Activated T-helper 2 cell treated with anti-CD3 and anti-CD28 coated beads, Interferon-gamma antibody, Interleukin-2, Interleukin-4, amounts not matched to agents 10 μg/mL and 5 μg/mL and 100 μg/mL, durations not matched to agents 14 hours and 24 hours and 36 hours (primary cell): ENCODE measurements at places on chromosomes 6 and 20. TPM values are rescaled to one million over a fixed set of nuclear protein-coding genes. Genes with fewer than 3 reads are reported as not detected.

DNA sequence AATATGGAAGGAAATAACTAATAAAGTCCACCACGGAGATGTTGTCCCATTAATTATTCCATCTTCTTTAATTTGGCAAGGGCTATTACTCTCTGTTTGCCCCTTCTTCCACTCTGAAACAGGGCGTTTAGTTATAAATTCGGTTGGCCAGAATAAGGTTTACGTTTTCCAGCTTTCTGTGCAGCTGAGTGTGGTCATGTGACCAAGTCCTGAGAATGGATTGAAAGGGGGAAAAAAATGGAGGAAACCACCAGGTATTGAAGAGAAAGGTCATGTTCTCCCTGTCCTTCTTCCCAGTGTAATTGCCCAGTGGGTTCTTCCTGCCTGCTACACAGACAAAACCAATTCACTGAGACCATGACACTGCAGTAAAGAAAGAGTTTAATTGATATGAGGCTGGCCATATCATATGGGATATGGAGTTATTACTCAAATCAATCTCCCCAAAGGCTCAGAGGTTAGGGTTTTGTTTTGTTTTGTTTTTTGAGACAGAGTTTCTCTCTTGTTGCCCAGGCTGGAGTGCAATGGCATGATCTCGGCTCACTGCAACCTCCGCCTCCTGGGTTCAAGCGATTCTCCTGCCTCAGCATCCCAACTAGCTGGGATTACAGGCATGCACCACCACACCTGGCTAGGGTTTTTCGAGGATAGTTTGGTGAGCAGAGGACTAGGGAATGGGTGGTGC lies 14.3 kb upstream of the TBC1D22B start:
- H3K27ac ChIP-seq: no peak overlapping the region
- DNase-seq: no peak
- H3K4me3 ChIP-seq: no peak overlapping the region
- peaks cover 13% of the 10 kb centered on the region for H3K36me3 ChIP-seq
- H3K27me3 ChIP-seq: peaks cover under 1% of the 10 kb centered on the region

Gene CABLES2
- 12.5 and 12.6 TPM in 2 replicates for total RNA-seq

- no peaks in the 10 kb centered on the region for H3K27me3 ChIP-seq
- DNase-seq: no peak
- H3K4me1 ChIP-seq: no peaks in the 10 kb centered on the region
- H3K36me3 ChIP-seq: no peaks in the 10 kb centered on the region
- H3K27ac ChIP-seq: no peak overlapping the region
- H3K4me3 ChIP-seq: no peak overlapping the region
Observed at GRCh38 chr20:14415467-14415866, 78.1 kb upstream of the FLRT3 start.

DNA sequence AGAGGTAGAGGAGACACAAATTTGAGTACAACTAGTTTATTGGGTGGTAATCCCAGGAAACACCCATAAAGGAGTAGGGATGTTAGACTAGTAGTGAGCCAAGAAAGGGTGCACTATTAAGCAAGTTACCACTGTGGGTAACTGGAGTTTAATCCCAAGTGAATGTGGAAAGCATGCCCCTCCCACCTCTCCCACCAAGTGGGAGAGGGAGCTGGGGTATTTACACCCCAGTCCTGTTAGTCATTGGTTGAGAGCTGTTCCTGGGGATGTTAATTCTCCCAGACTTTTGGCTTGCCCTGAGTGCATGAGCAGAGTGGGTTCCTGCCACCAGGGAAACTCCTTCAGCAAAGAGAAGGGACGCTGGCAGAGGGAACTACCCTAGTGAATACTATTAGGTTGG lies 49.2 kb upstream of the ZFP64 start:
- H3K36me3 ChIP-seq: no peaks in the 10 kb centered on the region
- H3K4me1 ChIP-seq: peaks cover 2% of the 10 kb centered on the region
- no peak overlapping the region for H3K27ac ChIP-seq
- no peak overlapping the region for H3K4me3 ChIP-seq
- DNase-seq: no peak
- no peaks in the 10 kb centered on the region for H3K27me3 ChIP-seq

Gene GJA10
- 0.11 and 0.32 TPM in 2 replicates for total RNA-seq

DNA sequence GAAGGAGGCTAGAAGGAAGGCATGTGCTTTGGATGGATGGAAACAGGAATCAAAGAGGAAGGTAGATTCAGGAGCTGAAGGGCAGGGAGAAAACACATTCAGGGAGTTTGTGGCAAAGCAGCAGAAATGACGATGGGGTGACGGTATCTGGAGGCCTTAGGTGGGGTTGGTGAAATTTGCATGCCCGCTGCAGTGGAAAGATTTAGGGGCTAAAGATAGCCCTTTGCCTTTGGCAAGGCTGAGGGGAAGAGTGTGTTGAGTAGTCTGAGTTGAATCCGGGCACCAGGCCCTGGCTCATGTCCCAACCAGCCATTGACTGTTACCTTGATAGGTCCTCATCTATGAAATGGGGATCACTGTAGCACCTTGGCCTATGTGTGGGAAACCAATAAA lies 1.3 kb downstream of the GZF1 start:
- peak overlapping the region; percentile 95 for H3K4me3 ChIP-seq
- H3K4me1 ChIP-seq: peaks cover 53% of the 10 kb centered on the region
- no peak for DNase-seq
- H3K27ac ChIP-seq: no peak overlapping the region

- H3K27me3 ChIP-seq: no peaks in the 10 kb centered on the region
- no peak overlapping the region for H3K4me3 ChIP-seq
- no peaks in the 10 kb centered on the region for H3K36me3 ChIP-seq
- H3K4me1 ChIP-seq: no peaks in the 10 kb centered on the region
- DNase-seq: no peak
Observed at GRCh38 chr6:9948678-9949077, 466.2 kb downstream of the TFAP2A start.

Gene CRYBG1
- total RNA-seq: 27.5 and 27.6 TPM in 2 replicates

Gene CASS4
- 4.6 and 4.7 TPM in 2 replicates for total RNA-seq

Gene THBS2
- total RNA-seq: not detected in 2 replicates

Gene CLIC5
- 3.0 and 3.8 TPM in 2 replicates for total RNA-seq

Gene TRDN
- not detected in 2 replicates for total RNA-seq

- peaks cover 11% of the 10 kb centered on the region for H3K27me3 ChIP-seq
- no peak overlapping the region for H3K4me3 ChIP-seq
- no peaks in the 10 kb centered on the region for H3K36me3 ChIP-seq
- peaks cover 2% of the 10 kb centered on the region for H3K4me1 ChIP-seq
- no peak overlapping the region for H3K27ac ChIP-seq
Observed at GRCh38 chr6:56863366-56863765, 91.5 kb upstream of the BEND6 start.

DNA sequence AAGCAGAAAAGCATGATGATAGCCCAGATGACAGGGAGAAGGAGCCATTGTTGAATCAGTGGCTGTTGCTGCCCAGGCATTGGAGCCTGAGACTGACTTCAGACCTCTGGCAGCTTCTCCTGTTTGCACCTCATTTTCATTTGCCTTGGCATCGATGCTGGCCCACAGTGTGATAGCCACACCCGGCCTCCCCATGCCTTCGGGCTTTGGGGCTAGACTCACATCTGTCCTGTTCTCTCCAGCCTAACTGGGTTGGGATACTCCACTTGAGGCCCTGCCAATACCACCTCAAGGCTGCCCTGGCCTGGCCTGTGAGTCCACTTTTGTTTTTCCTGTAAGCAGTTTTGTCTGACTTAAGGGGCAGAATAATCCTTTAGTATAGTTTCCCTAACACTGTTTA lies 140.4 kb downstream of the UST start:
- H3K4me1 ChIP-seq: peaks cover 2% of the 10 kb centered on the region
- peaks cover 11% of the 10 kb centered on the region for H3K27me3 ChIP-seq
- no peaks in the 10 kb centered on the region for H3K36me3 ChIP-seq
- DNase-seq: no peak
- no peak overlapping the region for H3K4me3 ChIP-seq

Gene CCDC170
- not detected in 2 replicates for total RNA-seq

GRCh38 chr20:38196592-38196991 lies 31.5 kb upstream of the TGM2 start:
- no peaks in the 10 kb centered on the region for H3K27me3 ChIP-seq
- no peak overlapping the region for H3K27ac ChIP-seq
- no peak overlapping the region for H3K4me3 ChIP-seq
- no peak for DNase-seq

- H3K36me3 ChIP-seq: no peaks in the 10 kb centered on the region
- no peak overlapping the region for H3K4me3 ChIP-seq
- H3K27ac ChIP-seq: no peak overlapping the region
- peaks cover 3% of the 10 kb centered on the region for H3K27me3 ChIP-seq
Observed at GRCh38 chr20:7760247-7761031, 179.8 kb downstream of the HAO1 start.

Gene AK9
- 3.1 and 3.8 TPM in 2 replicates for total RNA-seq

Gene PAK5
- not detected in 2 replicates for total RNA-seq

DNA sequence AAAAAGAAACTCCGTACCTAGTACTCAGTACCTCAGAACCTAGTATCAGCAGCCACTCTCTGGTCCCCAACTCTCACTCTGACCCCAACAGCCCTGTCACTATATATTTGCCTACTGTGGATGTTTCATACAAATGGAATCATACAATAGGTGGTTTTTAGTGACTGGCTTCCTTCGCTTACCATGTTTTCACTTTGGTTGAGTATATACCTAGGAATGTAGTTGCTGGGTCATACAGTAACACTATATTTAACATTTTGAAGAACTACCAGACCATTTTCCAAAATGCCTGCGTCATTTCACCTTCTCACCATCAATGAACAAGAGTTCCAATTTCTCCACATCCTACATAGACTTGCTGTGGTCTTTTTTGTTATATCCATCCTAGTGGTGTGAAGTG lies 283.2 kb downstream of the GMDS start:
- H3K27me3 ChIP-seq: no peaks in the 10 kb centered on the region
- no peak for DNase-seq
- peaks cover 3% of the 10 kb centered on the region for H3K36me3 ChIP-seq
- no peak overlapping the region for H3K27ac ChIP-seq
- H3K4me1 ChIP-seq: peaks cover 6% of the 10 kb centered on the region
- no peak overlapping the region for H3K4me3 ChIP-seq

- H3K36me3 ChIP-seq: no peaks in the 10 kb centered on the region
- H3K27me3 ChIP-seq: no peaks in the 10 kb centered on the region
- peaks cover 36% of the 10 kb centered on the region for H3K4me1 ChIP-seq
- DNase-seq: no peak
Observed at GRCh38 chr20:49786196-49786595, 26.4 kb upstream of the SLC9A8 start.

Gene COL19A1
- total RNA-seq: 0.14 and 0.16 TPM in 2 replicates

Gene APOBEC2
- not detected in 2 replicates for total RNA-seq

Gene ULBP3
- total RNA-seq: 0.52 and 0.53 TPM in 2 replicates

GRCh38 chr20:2296524-2297356 lies 939 bp downstream of the TGM3 start:
- no peaks in the 10 kb centered on the region for H3K36me3 ChIP-seq
- H3K4me3 ChIP-seq: no peak overlapping the region
- H3K27ac ChIP-seq: no peak overlapping the region
- no peak for DNase-seq
- peaks cover 2% of the 10 kb centered on the region for H3K27me3 ChIP-seq

- DNase-seq: no peak
- H3K27me3 ChIP-seq: no peaks in the 10 kb centered on the region
- no peak overlapping the region for H3K27ac ChIP-seq
- H3K4me1 ChIP-seq: peaks cover 14% of the 10 kb centered on the region
Observed at GRCh38 chr6:83072726-83073125, 5.3 kb downstream of the DOP1A start.

Gene PACRG
- total RNA-seq: not detected in 2 replicates

- H3K27ac ChIP-seq: no peak overlapping the region
- no peaks in the 10 kb centered on the region for H3K36me3 ChIP-seq
- H3K27me3 ChIP-seq: peaks cover 17% of the 10 kb centered on the region
- H3K4me3 ChIP-seq: no peak overlapping the region
- no peak for DNase-seq
- peaks cover 24% of the 10 kb centered on the region for H3K4me1 ChIP-seq
Observed at GRCh38 chr6:6747371-6747770, 158.9 kb downstream of the LY86 start.

DNA sequence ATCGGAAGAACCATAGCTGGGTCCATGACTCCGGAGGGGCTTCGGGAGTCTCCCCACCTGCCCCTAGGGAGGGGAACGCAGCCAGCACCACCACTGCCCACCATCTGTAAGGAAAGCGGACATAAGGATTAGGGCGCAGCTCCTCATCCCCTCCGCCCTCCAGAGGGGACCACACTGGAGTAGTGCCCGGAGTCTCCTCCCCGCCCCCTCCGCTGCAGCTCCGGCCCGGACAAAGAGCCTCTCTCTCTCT lies 628 bp downstream of the SLC35B2 start:
- peak overlapping the region; percentile 72 for H3K27ac ChIP-seq
- peak overlapping the region; percentile 84 for H3K4me3 ChIP-seq
- no peak for DNase-seq
- H3K36me3 ChIP-seq: peaks cover 73% of the 10 kb centered on the region

DNA sequence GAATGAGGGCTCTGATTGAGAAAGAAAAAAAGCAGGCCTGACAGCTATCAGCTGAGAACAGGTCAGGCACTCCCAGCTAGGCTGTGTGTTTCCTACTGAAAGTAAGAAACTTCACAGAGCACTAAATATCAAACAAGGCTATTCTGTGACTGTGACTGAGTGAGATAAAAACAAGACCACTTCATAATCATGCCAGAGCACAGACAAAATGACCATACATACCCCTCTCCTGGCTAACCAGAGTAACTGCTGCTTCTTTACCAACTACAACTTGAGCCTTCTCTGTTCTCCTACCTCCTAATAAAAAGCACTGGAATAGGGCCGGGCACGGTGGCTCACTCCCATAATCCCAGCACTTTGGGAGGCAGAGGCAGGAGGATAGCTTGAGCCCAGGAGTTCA lies 6.8 kb upstream of the BTN1A1 start:
- peaks cover 22% of the 10 kb centered on the region for H3K4me1 ChIP-seq
- no peak overlapping the region for H3K27ac ChIP-seq
- H3K36me3 ChIP-seq: no peaks in the 10 kb centered on the region
- DNase-seq: no peak
- H3K27me3 ChIP-seq: peaks cover 2% of the 10 kb centered on the region
- H3K4me3 ChIP-seq: no peak overlapping the region

- no peak for DNase-seq
- no peak overlapping the region for H3K4me3 ChIP-seq
- no peak overlapping the region for H3K27ac ChIP-seq
- H3K36me3 ChIP-seq: no peaks in the 10 kb centered on the region
- peaks cover 47% of the 10 kb centered on the region for H3K27me3 ChIP-seq
- no peaks in the 10 kb centered on the region for H3K4me1 ChIP-seq
Observed at GRCh38 chr20:1888796-1889463, 6.3 kb upstream of the SIRPA start.

- peak overlapping the region; percentile 82 for H3K27ac ChIP-seq
- peak overlapping the region; percentile 88 for H3K4me3 ChIP-seq
- H3K4me1 ChIP-seq: peaks cover 22% of the 10 kb centered on the region
Observed at GRCh38 chr20:43458422-43458924, 777 bp downstream of the SRSF6 start.

Gene HEBP2
- total RNA-seq: 17.2 and 20.0 TPM in 2 replicates

Gene KIF16B
- total RNA-seq: 6.2 and 6.8 TPM in 2 replicates
